Upper lobe of right lung (tissue), 1 donor: ENCODE measurements at places on chromosomes 2 and 18.

GRCh38 chr2:167122389-167122788 is 234.1 kb downstream of the XIRP2 start:
- DNase-seq = no peak

DNA sequence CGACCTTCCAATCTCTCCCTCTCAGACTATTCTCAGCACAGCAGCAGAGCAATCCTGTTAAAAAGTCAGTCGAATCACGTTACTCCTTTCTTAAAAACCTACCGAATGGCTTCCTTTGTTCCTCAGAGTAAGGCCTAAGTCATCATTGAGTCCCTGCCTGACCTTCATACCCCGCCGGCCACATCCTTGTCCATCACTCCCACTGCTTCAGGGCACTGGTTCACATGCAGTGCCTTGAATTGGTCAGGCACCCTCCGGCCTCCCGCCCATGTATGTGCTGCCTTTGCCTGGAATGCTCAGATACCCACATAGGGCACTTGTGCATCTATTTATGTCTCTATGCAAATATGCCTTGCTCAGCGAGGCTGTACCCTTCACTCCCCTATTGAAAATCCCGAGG is 206.4 kb downstream of the DLGAP1 start:
- DNase-seq = no peak

GRCh38 chr2:101823347-101823791 is 125.9 kb downstream of the MAP4K4 start:
- no peak for DNase-seq

DNA sequence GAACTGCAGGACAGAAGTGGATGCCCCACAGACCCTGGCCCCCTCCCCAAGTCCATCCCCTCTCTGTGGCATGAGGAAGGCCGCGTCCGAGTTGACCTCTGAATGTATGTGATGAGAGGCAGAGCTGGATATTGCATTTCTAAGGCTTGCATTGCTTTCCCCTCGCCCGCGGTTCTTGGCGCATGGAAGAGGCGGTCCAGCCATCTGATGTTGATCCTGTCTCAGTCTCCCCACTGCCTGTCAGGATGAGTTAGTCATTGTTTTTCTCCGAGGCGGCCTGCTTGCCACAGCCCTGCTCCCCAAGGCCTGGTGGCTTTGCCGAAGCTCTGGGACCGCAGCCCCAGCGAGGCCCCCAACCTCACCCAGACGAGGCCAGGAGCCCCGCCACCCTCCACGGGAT is 88.6 kb downstream of the SMAD7 start:
- no peak for DNase-seq

DNA sequence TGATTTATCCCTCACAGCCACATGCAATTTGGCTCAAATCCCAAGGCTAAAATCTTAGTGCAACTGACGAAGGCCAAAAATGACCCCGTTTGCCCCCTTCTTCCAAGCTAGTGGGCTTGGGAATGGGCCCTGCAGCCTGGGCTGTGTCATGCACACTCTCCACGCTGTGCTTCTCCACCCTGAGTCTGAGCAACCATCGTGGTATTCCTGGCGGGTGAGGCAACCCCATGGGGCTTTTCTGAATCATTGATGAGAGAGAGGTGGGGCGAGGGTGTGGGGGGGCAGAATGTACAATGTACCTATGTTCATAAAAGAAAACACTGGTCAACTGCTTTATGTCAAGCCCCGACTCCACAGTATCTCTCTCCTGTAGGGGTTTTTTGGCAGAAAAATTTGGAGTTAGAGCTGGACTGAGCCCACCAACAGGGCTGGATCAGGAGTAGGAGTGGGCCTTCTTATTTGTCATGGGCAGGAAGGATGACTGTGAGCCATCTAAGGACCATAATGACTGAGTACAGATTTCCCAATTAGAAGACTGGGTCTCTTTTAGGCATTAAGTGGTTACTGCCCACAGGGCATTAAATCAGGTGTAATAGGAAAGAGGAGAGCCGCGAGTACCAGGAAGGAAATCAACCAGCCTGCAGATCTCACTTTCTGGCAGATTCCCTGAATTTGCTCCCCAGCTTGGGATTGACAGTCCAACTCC is 8.9 kb downstream of the SULT1C2 start:
- no peak for DNase-seq

- DNase-seq = peak; percentile 55
Observed at GRCh38 chr18:79606621-79607331, 72.8 kb upstream of the CTDP1 start.

GRCh38 chr2:237754626-237755248 is 43.8 kb upstream of the RBM44 start:
- DNase-seq = no peak

- peak; percentile 65 for DNase-seq
Observed at GRCh38 chr2:176002688-176003210, 682 bp upstream of the LNPK start.

DNA sequence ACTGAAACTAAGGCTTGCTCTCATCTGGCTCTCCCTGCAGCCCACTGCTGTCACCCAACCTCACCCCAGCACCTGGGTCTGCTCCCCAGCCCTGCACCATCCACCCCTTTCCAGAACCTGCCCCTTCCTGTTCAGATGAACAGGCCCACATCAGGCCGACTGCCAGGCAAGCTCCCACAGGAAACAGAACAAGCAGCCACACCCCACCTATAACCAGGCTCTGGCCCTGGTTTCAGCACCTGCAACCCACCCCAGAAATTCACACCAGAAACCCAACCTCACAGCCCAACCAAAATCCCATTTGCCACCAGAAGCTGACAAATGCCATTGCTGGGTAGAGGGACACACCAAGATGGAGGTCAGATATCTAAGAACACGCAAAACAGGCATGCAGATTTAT is 159.2 kb upstream of the ID2 start:
- no peak for DNase-seq

- no peak for DNase-seq
Observed at GRCh38 chr2:216698293-216698692, 2.9 kb upstream of the IGFBP5 start.

GRCh38 chr2:151637271-151637781 is 97.0 kb downstream of the NEB start:
- no peak for DNase-seq

- no peak for DNase-seq
Observed at GRCh38 chr2:145323512-145323911, 803.6 kb upstream of the ZEB2 start.

- DNase-seq = no peak
Observed at GRCh38 chr2:156147594-156148330, 184.8 kb downstream of the NR4A2 start.

- no peak for DNase-seq
Observed at GRCh38 chr2:9918275-9918674, 33.2 kb upstream of the GRHL1 start.

DNA sequence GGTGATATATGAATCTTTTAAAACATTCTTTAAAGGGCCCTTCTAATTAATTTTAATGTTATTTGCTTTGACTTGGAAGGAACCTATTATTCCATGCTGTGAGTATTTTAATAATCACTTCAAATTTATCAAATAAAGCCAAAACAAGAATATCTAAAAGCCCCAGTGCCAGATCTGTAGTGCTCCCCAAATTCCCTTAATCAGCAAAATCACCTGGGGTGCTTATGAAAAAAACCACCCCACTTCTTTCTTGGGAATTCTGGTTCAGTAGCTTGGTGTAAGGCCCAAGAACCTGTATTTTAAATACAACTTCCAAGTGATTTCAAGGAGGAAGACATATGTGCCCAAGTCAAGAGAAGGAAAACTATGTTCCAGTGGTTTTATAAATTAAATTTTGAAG is 202.4 kb upstream of the OSR1 start:
- DNase-seq = no peak

- DNase-seq = no peak
Observed at GRCh38 chr2:149735237-149735958, 147.8 kb upstream of the MMADHC start.

DNA sequence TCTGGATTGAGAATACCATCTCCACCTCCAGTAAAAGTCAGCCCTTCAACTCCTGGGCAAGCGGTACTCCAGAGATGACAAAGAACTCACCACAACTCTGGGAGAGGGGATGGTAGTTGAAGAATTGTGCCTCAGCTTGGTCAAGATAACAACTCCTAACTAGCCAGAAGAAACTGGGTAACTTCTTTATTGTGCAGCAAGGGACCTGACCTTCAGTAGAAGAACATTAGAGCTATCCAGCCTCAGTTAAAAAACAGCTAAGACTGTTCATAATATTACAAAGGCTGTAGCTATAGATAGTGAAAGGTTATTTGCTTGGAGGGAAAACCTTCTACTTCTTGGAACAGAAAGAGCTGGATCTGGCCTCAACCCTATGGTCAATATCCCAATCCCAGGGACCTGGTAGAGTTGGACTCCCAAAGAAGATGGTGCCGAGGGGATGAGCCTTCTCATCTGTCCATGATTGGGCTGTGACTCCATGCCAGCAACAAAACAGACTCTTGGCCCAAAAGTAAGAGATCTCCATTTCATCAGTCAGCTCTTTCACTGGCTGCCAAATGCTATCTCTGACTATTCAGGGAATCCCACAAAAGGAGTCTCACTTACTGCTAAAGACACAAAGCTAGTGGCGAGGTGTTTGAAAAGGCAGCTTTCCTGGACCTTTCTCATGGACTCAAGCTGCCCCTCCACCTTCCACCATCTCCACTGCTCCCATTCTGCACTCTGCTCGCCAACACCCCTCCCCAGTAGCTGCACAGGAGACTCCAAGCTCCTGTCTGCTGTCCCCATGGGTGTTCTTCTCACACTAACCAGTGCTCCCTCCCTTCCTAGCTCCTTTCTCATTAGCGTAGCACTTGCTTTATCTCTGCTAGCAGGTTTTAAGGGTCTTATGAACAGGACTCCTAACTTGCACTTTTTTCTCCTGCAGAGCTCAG is 145.8 kb downstream of the CAPN13 start:
- DNase-seq = no peak

- DNase-seq = no peak
Observed at GRCh38 chr2:218238887-218239286, 21.9 kb downstream of the ARPC2 start.

- DNase-seq = no peak
Observed at GRCh38 chr2:223043164-223043941, 8.6 kb upstream of the KCNE4 start.

- no peak for DNase-seq
Observed at GRCh38 chr2:82013641-82014040, 1709.1 kb upstream of the LRRTM1 start.

DNA sequence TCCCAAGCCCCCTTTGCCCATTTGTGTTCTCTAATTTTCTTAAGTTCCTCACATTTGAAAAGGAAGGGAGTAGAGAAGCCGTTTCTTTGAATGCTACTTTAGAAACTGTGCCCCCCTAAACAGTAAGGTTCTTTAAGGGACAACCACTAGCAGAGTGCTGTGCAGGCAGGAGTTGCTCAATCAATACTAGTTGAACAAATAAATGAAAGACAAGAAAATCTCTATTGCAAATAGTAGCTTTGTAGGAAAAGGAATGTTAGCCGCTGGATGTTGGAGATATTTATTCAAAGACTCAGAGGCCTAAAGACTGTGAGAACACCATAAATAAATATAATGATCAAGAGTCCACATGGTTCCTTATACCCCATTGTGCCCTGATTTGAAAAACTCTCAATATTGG is 119.8 kb upstream of the SMAD7 start:
- DNase-seq = no peak

DNA sequence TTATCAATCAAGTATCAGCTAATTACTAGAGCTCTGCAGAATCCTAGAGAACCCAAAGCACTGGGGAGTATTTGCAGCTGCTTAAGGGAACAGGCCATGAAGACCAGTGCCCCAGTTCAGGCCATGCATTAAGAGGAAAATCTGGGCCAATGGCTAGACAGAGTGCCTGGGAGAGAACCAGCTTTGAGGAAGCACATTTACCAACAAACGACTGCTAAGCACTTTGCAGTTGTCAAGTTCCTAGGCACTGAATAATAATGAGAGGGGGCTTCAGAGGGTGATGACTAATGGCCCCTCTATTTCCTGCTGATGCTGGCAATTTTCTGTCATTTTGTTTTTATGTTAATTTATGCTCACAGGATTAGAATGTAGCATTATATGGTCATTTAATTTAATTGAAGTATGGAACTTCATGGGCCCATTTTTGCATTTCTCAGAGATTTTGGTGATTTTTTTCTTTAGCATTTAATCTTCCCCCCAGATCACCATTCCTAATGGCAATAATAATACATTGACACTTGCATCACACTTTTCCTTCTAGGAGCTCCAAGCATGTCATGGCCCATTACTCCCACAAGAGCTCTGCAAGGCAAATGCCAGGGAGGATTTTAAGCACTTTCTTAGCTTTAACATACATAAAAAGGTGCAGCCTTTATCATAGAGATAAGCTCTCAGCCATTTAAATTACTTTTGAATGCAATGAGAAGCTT is 147.7 kb upstream of the SPATS2L start:
- DNase-seq = no peak

- peak; percentile 91 for DNase-seq
Observed at GRCh38 chr2:14632133-14632936, at the start of gene LRATD1. Gene LRATD1 (plus strand): TSS chr2:14632717. CDS start chr2:14633980, 1,263 bp downstream.

GRCh38 chr2:198173242-198173641 is 368.8 kb downstream of the PLCL1 start:
- no peak for DNase-seq

GRCh38 chr2:22290302-22290701 is 1094.7 kb upstream of the KLHL29 start:
- DNase-seq = no peak

GRCh38 chr2:238286551-238286950 is 1.9 kb downstream of the PER2 start:
- DNase-seq = peak; percentile 78

GRCh38 chr2:162293122-162293786 is 25.2 kb downstream of the IFIH1 start:
- DNase-seq = no peak

DNA sequence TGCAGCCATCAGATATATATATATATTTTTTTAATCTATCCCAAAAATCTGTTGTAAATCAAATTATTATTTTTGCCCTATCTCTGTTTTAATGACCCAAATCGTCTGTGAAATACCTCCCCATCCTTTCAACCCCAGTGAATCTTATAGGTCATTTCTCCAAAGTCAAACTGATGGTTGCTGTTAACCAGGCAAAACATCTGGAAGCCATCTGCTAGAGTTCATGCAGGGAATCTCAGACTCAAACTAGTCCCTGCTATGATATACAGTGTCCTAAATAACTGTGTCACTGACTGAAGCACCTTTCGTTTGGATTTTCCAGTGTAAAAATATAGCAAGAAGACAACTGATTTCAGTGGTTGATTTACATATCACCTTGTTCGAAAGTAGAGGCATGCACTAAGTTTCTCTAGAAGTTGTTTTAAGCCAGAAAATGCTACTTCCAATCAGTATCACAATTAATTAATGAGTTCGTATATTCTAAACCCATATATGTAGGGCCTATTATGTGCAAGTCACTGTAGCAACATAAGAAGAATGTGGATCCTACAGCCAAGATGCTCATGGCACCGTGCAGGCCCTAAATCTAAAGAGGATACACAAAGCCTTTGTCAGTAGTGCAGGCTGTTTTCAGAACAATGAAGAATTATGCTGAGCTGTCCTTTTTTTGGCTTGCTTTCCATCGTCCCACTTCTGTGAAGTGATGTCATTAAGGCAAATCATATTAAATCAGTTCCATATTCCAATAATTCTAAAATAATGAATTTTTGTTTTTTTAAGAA is 566.0 kb downstream of the STK39 start:
- no peak for DNase-seq

GRCh38 chr2:223797037-223797436 is 40.3 kb downstream of the AP1S3 start:
- DNase-seq = no peak

GRCh38 chr2:157479081-157480027 is 35.5 kb upstream of the CYTIP start:
- no peak for DNase-seq

GRCh38 chr2:123853161-123853560 is 171.9 kb upstream of the CNTNAP5 start:
- DNase-seq = no peak

GRCh38 chr2:121333834-121334558 is 49.0 kb upstream of the TFCP2L1 start:
- no peak for DNase-seq

- DNase-seq = no peak
Observed at GRCh38 chr18:70154591-70155194, 50.8 kb downstream of the RTTN start.
